ENCODE measurements at places on chromosomes 1 and 21.
A peak's percentile ranks its signal among the peaks of the same experiment; 100 is the strongest.

GRCh38 chr1:18201997-18202719 lies 94.6 kb downstream of the IGSF21 start:
- DNase-seq: no peak

DNA sequence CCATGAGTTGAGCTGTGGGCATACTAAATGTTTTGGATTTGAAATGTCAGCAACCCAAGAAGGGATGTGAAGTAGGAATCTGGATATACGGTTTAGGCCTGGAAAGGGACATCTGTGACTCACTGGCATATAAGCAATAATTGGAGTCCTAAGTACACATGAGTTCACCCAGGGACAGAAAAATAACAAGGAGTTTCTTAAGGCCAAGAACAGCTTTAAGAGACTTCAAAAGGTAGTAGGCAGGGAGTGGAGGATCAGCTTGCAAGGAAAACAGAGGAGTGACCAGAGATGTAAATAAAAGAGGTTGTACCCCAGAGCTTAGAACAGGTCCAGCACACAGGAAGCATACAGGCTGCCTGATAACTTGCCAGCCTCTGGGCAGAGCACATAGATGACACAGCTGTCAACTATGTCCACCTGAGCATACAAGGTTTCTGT lies 28.1 kb downstream of the TMEM50B start:
- no peak for DNase-seq

GRCh38 chr1:40784141-40784770 lies 669 bp downstream of the KCNQ4 start:
- no peak for DNase-seq

DNA sequence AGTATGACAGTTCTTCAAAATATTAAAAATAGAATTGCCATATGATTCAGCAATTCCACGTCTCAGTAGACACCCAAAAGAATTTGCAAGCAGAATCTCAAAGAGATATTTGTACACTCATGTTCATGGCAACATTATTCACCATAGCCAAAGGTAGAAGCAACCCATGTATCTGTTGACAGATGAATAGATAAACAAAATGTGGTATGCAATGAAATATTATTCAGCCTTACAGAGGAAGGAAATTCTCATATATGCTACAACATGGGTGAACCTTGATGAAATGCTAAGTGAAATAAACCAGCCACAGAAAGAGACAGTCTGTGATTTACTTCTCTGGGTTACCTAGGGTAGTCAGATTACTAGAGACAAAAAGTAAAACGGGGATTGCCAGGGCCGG lies 47.0 kb downstream of the NAV1 start:
- DNase-seq: no peak

- DNase-seq: no peak
Observed at GRCh38 chr1:224884361-224884801, 45.1 kb upstream of the DNAH14 start.

DNA sequence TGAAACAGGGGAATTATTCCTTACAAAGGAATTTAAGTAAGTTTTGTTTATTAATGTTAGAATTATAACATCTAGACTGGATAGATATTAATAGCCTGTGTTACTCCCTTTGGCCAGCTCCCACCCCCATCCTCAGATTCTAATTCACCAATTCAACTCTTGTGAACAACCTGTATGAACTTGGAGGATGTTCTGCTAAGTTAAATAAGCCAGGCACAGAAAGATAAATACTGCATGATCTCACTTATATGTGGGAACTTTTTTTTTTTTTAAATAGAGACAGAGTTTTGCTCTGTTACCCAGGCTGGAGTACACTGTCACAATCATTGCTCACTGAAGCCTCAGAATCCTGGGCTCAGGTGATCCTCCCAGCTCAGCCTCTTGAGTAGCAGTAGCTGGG lies 32.2 kb downstream of the EFCAB7 start:
- DNase-seq: no peak

GRCh38 chr1:245809361-245809760 lies 654.6 kb downstream of the KIF26B start:
- DNase-seq: no peak

DNA sequence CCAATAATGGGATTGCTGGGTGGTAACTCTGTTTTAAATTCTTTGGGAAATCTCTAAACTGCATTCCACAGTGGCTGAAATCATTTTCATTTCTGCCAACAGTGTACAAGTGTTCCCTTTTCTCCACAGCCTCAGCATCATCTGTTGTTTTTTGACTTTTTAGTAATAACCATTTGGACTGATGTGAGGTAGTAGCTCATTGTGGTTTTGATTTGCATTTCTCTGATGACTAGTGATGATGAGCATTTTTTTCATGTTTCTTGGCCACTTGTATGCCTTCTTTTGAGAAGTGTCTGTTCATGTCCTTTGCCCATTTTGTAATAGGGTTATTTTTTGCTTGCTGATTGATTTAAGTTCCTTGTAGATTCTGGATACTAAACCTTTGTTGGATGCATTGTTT lies 131.9 kb upstream of the B3GALT2 start:
- no peak for DNase-seq

DNA sequence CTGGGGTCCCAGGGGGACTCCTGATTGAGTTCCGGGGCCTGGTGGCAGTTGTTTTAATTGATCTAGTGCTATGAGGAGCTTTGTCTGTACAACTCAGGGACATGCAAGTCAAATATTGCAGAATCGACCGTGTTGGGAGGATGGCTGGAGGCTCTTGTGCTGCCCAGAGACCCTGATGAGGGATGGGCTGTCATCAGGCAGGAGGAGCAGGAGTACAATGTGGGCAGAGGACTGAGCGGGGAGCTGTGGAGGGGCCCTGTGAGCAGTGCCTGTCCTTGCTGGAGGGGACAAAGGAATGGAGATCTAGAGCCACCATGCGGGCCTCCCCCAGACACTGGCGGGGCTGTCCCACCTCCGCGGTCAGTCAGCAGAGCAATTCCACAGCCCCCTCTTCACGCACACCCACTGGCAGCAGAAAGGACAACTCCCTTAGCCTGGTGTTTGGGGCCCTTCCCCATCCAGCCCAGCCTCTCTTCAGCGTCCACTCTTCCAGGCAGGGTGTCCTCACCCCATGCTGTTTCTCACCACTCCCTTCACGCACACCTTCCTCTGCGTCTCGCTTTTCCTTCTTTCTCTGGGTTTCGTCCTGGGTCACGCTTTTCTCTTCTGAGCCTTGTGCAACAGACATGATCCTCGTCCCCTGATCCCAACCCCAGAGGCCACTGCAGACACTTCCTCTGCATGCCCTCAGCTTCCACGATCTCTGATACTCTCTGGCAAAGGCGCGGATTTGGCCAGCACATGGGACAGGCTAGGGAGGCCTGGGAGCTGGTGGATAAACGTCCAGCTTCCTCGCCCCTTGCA lies 122.6 kb downstream of the GRIK3 start:
- no peak for DNase-seq

GRCh38 chr1:239025223-239025622 lies 361.1 kb upstream of the CHRM3 start:
- DNase-seq: no peak

GRCh38 chr1:152107984-152108881 lies 7.0 kb downstream of the TCHH start:
- peak; percentile 83 for DNase-seq

DNA sequence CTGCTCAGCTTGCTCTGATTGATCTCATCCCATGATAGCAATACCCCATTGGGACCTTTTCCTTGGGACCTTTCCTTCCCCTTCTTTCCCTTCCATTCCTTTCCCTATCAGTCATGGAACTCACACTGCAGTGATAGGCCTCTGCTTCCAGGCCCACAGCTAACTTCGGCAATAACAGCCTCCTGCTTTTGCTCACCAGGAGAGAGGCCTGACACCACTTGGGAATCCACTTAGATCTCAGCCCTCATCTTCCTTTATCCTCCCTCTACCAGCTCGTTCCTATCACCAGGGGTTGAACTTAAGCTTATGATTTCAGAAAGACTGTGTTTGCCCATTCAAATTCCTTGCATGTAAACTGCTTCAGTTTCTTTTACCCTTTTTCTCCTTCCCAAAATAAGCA lies 11.0 kb upstream of the TIPRL start:
- no peak for DNase-seq
